ENCODE measurements at places on chromosomes 13 and 19.

- no peak for DNase-seq
Observed at GRCh38 chr19:3852614-3853254, 16.1 kb downstream of the ZFR2 start.

DNA sequence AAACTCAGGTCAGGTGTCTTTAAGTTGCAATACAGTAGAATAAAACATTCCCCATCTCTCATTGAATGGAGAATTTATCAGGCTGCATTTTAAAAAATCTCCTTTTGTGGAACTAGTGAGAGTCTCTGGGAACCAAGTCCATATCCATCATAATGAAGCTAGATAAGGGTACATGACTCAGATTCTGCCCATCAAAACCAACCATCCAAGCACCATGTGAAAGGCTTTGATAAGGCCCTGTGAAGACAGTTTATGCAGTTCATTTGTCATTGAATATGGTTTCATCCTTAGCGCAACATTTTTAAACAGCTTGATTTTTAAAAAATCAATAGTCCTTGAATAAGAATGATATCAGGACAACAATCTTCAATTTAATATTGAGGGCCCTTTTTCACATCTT lies 56.3 kb upstream of the DIAPH3 start:
- DNase-seq: no peak

DNA sequence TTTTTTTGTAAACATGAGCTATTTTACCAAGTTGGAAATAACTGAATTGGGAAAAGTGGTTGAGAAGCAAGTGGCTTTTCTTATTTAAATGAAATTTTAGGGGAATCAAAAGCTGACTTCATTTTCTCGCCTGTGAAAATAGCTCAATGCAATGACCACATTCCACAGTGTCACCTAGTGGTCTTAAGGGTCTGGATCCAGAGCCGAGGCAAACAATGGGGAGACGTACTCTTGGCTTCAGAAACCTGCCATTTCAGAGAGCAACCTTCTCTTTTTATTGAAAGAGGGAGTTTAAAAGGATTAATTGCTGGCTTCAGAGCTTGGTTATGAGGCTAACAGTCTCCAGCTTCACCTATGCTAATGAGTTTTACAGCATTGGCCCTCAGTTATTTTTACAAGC lies 39.7 kb upstream of the RXFP2 start:
- no peak for DNase-seq

GRCh38 chr13:104984296-104984818 lies 1551.1 kb downstream of the EFNB2 start:
- DNase-seq: peak; percentile 16

- DNase-seq: no peak
Observed at GRCh38 chr19:35392742-35393715, 22.2 kb downstream of the GPR42 start.

GRCh38 chr13:98664924-98665637 lies 87.4 kb downstream of the SLC15A1 start:
- no peak for DNase-seq

Measured in right cardiac atrium (tissue), 5 donors.